ENCODE measurements at places on chromosomes 2 and 18.

DNA sequence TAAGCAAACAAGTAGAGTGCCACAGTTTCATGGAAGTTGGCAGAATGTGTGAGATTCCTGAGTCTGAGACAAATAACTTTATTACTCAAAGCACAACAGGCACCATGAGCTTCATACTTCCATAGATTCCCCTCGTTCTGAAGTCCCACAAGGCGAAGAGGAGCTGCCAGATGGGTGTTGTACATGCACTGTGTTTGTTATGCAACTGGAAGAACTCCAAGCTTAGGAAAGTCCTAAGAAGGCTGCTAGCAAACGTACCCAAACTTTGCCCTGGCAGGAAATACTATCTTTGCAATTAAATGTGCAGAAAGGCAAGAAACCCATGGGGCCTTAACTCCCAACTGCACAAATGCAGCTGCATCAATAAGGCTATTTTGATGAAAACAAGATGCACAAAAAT, 1.6 kb upstream of the GCA start:
- DNase-seq: no peak

GRCh38 chr2:38153476-38154135, 77.7 kb upstream of the CYP1B1 start:
- no peak for DNase-seq

- no peak for DNase-seq
Measured at GRCh38 chr2:146721486-146721885, 1123.3 kb upstream of the ACVR2A start.

DNA sequence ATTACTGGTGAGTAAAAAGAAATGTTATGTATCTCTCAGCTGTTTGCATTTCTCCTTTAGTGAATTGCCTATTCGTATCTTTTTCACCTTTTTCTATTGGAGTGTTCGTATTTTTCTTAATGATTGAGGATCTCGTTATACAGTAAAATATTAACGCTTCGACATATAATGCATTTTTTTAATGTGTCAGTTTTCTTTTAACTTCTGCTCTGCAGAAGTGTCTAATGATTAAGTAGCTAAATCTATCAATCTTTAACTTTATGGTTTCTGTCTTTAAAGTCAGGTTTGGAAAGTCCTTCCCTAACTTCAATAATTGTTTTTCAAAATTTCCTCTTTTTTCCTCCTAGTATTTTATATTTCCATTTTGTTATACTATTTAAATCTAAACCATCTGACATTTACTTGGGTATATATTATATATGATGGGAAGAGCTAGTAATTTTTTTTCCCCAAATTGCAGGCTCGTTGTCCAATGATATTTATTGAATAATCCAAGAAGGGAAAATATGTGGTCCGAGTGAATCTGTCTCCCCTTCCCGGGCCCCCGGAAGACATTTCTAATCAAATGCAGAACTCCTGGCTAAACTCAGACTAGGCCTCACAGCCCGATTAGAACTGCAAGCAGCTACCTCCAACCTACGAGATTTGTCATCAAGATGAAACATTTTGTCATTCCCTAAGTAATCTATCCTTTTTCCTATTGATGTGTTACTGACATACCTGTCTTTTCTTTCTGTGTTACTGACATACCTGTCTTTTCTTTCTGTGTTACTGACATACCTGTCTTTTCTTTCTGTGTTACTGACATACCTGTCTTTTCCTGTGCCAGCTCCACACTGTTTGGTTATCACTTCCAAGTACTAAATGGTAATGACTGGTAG, 17.2 kb downstream of the PCBP1 start:
- DNase-seq: no peak

DNA sequence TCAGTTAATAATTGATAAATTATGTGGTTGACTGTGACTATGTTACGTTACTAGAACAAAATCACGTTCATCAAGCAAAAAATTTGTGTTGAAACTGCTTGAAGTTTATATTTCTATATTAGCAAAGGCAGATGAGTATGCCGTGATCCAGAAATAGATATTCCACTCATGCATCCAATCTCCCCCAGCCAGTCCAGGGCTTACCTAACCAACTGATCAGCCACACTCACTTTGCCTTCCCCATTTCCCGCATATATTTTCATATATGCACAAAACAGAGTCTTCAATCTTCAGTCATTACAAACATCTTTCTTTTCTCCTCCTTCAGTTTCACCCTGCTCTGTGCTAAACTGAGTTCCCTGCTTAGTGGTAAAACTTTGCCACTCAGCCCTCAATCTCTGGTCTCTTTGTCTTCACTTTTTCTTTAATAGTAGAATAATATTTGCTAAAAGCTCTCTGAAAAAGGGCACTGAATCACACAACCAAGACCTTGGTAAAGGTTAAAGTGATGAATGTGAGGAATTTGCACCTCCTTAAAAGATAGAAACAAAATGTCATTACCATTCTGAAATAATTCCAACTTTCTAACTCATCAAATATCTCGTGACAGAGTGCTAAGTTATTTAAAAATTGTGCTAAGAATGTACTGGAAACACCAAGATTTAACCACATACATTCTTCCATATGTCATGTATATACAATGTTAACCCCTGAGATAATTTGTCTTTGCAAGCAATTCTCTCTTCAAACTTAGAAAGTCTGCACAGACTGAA, 893.2 kb upstream of the CRIM1 start:
- DNase-seq: no peak

DNA sequence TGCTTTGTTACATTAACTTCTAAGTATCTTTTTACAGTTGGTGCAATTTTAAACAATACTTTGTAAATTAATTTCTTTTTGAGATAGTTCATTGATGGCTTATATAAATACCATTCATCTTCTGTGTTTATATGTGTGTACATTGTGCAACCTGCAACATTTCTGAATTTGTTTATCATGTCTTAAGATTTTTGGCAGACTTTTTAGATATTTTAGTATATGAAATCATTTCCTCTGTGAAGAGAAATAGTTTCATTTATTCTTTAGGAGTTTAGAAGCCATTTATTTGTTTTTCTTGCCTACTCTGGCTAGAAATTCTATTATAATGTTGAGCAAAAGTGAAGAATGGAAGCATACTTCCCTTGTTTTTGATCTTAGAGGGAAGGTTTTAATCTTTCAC, 337.8 kb upstream of the DSEL start:
- DNase-seq: no peak

GRCh38 chr2:65913813-65914212, 481.4 kb upstream of the SPRED2 start:
- no peak for DNase-seq

GRCh38 chr2:170930131-170930990, 1.3 kb downstream of the GORASP2 start:
- no peak for DNase-seq

- DNase-seq: no peak
Measured at GRCh38 chr2:20439193-20439475, 7.7 kb upstream of the RHOB start.

- peak; percentile 57 for DNase-seq
Measured at GRCh38 chr2:55282110-55282917, 13.3 kb upstream of the MTIF2 start.

DNA sequence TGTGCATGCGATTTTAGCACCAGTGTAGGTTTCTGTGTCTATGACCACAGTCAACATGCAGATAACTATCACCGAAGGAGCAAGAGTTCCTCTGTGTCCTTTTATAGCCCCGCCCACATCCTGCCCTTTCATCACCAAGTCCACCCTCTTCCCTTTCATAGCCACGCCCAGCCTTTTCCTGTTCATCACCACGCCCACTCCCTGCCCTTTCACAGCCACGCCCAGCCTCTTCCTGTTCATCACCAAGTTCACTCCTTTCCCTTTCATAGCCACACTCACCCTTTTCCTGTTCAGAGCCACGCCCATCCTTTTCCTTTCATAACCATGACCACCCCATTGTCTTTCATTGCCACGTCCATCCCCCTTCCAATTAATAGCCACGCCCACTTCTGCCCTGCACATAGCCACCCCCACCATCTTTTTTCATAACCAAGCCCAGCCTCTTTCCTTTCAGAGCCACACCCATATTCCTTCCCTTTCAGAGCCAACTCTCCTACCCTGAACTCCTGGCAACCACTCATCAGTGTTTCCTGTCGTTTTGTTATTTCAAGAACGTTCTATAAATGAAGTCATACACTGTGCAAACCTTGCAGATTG, 273.9 kb downstream of the MYT1L start:
- no peak for DNase-seq

DNA sequence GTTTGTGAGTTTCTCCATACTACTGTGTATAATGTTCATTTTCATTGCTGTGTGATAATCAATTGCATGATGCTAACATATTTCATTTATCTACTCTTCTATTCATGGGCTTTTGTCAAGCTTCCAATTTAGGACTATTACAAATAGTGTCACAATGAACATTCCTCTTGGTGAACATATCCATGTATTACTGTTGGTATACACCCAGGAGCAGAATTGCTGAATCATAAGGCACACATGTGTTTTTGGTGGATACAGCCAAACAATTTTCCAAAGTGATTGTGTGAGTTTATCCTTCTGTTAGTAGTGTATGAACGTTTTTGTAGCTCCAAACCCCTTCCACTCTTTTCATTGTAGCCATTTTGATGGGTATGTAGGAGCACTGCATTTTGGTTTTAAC, 101.6 kb upstream of the COPS8 start:
- DNase-seq: no peak

DNA sequence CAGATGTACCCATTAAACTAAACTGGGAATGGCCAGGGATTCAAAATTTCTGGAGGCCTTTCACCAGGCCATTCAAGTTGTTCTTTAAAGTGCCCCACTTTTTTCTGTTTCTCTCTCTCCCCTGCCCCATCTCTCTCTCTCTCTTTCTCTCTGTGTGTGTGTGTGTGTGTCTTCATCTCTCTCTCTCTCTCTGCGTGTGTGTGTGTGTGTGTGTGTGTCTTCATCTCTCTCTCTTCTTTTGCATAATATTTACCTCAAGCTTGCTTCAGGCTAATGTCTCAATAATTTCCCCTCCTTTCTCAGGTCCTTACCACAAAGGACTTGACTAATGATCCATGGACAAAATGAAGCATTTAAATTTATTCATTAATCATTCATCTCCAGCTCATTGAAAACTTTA, 164.2 kb upstream of the KLHL14 start:
- DNase-seq: no peak

- no peak for DNase-seq
Measured at GRCh38 chr2:145154731-145155130, 634.8 kb upstream of the ZEB2 start.

DNA sequence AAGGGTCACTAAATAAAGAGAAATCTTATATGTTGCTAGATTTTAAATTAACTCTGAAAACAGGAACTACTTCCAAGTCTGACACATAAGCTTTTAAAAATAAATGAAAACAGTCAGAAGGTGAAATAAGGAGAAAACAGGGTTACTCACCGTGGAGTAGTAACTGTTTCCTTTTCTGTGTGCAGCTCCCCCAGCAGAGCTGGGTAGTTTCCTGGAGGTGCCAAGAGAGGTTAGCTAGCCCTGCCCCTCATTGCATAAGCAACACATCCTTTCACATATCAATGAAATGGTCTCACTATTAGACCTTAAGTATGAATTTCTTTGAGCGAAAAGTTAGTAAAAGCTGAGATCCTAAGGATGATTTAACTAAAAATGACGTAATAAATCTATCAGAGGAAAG, 54.0 kb upstream of the GPR75 start:
- no peak for DNase-seq

- no peak for DNase-seq
Measured at GRCh38 chr18:58639751-58640427, 11.0 kb upstream of the ALPK2 start.

DNA sequence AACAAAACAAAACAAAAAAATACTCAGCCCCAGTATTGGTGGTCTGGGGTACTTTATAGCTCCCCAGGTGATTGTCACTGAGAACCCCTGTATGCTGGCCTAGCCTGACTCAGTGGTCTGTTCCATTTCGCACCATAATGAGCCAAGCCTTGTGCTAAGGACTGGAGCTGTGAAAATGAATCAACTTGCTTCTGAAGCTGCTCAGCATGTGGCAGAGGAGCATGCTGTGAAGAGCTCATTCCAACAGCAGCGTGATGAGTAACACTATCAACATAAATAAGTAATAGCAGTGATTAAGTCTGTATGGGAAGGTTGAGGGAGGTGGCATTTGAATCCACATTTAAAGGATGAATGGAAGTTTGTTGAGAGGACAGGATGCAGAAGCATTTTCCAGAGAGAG, 67.2 kb upstream of the ATL2 start:
- no peak for DNase-seq

- no peak for DNase-seq
Measured at GRCh38 chr2:85744055-85744454, 9.7 kb upstream of the ATOH8 start.

Measured in neuronal stem cell (in vitro differentiated cells).